ENCODE measurements at places on chromosomes 5 and 9.
A peak's percentile ranks its signal among the peaks of the same experiment; 100 is the strongest.

DNA sequence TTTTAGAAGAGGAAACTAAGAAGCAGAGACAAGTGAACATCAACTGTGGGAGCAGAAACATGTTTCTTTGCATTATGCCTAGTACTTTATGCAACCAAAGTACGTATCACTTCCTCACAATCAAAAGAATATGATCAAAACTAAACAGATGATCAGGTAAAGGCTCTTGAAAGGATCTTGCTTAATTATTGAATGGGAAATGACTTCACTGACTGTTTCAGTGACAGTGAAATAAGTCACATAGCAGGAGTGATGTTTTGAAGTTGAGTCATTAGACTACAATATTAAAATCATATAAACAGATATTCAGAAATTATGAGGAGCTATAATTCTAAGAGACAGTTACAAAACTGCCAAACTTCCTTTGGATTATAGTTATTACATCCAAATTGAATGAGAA is 527.3 kb downstream of the MTRR start:
- DNase-seq: no peak

DNA sequence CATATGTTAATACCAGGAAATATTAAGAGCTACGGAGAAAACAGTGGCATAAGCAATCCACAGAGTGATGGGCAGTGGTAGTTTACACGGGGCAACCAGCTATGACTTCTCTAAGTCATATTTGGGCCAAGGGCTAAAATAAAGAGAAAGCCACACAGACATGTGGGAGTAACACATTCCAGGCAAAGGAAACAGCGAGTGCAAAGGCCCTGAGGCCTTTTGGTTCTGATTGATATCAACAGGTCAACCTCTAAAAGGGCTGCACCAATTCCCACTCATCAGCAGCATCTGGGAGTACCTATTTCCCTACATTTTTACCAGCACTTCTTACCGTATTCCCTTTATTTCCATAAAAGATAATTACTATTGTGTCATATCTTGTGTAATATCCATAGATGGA is 173.4 kb downstream of the SPOCK1 start:
- DNase-seq: no peak

DNA sequence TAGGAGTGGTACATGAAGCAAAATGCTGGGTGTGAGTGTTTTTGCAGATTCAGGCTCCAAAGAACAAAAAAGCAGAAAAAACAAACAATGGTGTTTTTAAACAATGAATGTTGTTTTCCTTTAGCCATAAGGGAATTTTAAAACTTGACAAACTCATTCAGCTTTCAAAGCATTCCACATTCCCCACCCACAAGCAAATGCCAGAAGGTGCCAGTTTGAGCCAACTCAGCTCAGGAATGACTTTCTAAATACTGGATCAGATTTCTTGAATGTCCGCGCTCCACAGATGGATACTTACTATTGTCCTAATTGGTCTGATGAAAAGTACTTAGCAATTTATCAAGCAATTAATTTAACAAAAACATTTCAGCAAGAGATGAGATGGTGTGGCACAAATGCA is 12.9 kb upstream of the MOB3B start:
- DNase-seq: no peak

DNA sequence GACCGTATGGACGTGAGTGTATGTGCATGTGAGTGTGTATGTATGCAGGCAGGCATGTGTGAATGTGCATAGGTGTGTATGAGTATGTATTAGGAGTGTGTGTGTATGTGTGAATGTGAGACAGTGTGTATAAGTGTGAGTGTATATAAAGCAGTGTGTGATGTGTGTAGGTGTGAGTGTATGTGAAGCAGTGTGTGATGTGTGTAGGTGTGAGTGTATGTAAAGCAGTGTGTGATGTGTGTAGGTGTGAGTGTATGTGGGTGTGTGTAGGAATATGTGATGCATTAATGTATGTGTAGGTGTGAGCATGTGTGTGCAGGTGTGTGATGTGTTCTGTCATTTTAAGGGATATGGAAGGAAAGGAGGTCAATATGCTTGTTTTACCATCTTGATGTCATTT is 215.5 kb downstream of the GADD45G start:
- no peak for DNase-seq

GRCh38 chr9:35852267-35852815 is 17.9 kb downstream of the OR13J1 start:
- DNase-seq: no peak

DNA sequence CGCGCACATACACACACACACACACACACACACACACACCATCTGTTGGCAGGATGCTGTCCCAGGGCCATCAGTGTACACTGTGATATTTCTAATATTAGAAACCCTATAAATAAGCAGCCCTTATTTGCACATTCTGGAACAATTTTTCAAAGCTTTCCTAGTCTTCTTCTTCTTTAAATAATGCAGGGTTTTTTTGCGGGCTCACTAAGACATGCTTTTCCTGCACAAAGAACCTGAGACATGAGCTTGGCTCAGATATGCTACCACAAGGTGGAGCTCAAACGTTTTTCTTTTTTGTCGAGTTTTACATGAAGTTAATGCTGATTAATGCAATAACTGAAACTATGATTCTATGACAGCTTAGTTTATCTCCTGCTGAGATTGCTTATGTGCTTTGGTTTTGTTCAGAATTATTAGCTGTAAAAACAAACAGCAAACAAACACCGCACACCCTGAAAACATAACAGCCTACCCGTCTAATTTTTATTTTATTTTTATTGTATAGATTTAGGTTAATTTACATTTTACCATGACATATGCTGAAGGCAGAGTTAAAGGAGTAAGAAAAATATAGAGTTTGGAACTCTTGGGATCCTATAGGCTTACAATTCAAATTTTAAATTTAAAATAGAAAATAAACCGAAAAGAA is 95.8 kb downstream of the ALDH1A1 start:
- peak; percentile 44 for DNase-seq

GRCh38 chr9:133583586-133583985 is 25.6 kb downstream of the FAM163B start:
- no peak for DNase-seq

DNA sequence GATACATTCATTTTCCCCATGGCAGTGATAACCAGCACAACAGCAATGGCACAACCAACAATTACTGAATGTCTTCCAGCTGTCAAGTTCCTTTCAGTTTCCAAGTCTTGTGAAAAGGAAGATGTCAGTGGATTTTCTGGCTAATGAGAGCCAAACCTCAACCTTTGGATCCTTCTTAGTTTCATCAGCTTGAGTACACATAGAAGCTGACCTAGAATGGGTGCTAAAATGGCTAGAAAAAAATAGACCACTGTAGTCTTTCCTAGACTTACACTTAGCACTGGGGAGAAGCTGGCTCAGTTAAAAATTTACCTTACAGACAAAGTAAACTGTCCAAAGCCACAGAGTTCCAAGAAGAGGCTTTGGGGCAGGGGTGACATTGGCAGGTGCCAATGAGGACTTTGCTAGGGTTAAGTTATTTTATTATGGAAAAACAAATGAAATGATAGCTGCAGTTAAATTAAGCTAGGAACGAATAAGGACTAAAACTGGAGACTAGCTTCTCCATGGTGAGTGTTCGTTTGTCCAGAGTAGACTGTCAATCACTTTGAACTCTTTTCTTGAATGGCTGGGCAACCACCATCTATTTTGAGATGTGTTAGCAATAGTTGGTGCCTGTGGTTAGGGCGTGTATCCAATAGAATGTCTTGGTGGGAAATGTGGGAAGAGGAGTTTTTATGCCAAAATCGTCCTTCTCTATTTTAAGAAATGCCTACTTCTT is 25.9 kb upstream of the TXN start:
- DNase-seq: no peak

DNA sequence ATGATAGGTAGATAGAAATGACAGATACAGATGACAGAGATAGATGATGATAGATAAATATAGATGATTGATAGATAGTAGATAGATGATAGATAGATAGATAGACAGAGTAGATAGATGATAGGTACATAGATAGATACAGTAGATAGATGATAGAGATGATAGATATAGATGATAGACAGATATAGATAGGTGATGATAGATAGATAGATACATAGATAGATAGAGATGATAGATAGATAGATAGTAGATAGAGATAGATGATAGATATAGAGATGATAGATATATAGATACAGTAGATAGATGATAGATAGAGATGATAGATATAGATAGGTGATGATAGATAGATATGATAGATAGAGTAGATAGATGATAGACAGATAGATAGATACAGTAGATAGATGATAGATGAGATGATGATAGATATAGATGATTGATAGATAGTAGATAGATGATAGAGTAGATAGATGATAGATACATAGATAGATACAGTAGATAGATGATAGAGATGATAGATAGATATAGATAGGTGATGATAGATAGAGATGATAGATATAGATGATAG is 95.7 kb upstream of the SMIM23 start:
- no peak for DNase-seq

GRCh38 chr9:37784291-37784615 is 611 bp downstream of the EXOSC3 start:
- DNase-seq: no peak

DNA sequence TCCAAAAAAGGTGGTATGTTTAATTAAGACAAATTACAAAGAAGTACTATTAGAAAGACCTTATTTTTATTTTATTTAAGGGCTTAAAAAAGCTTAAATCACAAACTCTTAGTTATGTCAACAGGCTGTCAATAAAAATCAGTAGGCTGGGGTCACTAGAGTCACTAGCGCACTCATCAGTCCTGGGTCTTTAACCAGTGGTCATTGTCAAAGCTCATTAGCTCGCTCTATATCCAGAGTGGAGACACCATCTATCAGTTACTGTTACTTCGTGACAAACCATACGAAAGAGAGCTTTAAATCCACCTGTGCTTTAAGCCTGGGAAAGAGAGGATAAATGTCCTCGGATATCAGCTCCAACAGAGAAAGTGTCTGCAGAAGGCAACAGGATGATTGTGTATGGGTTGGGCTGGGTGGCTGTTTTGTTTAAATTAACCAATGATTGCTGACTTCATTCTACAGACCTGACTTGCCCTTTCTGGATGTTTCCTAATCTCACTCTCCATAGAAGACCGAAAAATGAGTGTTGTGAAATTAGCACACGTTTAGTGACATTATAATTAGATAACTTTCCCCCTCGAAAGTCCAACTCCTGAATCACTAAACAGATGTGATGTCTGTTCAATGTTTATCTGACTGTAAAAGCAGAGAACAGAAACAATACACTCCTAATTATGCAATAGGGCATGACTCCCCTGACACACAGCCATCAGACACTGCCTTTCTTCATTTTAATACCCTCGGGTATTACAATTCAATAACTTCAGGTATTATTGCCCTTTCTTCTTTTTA is 123.6 kb upstream of the TNPO1 start:
- no peak for DNase-seq
